ENCODE measurements at places on chromosomes 4 and X.

DNA sequence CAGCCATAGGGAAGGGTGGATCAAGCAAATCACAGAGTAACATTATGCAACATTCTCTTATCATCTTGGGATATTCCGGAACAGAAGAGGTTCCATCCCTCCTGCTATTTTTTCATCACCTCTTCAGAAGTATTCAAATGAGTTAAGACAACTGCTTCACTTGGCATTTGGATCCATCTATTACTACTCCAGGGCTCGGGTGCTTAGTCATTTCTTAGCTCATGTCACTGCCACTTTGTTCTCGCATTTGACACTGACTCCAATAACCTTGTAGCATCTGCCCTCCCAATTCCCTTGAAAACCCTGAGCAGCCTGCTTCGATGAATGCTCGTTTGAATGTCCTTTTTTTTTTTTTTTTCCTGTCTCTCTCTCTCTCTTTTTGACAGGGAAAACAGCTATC, 114.9 kb downstream of the PPARGC1A start:
- DNase-seq, result no peak

GRCh38 chrX:136586386-136586785, 54.4 kb downstream of the VGLL1 start:
- DNase-seq, result no peak

DNA sequence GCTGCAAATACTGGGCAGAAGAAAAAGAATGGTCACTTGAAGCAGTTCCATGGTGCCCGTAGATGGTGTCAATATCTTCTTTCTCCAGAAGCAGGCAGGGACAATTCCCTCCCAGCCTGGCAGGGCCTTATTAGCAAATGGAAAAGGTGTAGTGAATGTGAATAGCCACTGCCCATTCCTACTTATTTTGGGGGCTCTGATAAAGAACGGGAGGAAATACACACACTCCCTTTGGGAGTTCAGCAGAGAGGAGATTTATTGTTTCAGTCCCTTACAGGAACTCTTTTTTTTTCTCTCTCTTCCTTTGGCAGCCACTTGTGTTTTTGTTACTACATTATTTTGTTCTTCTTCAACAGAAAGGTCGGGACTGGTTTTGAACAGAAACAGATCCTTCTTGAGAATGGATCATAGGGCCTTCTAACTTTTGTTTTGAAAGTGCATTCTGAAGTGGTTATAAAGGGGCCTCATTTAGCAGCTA, at the start of gene EMCN:
Gene EMCN (minus strand): TSS at position 159 of the 478 bp plus-strand sequence. CDS start 108 bp downstream, at position 51.
- no peak for DNase-seq

DNA sequence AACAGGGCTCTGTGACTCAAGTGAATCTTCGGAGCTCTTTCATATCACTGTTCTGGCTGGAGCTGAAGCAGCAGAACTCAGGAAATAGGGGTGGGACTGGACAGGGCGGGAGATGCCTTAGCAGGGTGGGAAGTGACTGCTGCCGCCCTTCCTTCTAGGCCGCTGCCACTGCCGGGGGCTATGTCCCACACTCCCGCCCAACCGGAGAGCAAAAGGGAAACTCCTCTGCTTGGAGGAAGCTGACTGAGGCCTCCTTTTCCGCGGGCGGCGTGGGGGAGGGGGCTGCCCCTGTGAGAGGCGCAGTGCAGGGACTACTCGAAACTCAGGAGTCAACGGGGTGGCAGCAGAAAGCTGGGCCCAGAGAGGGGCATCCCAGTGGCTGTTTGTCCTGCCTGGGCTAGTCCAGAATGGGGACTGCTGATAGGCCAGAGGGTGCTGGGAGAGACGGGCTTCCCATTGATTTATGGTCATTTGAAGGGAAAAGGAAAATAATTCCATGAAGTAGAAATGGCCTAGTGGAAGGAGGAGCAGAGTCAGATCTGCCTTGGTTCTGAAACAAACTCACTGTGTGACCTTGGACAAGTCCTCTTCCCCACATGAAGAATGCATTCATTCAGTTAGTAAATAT, 36.9 kb downstream of the STARD8 start:
- no peak for DNase-seq

DNA sequence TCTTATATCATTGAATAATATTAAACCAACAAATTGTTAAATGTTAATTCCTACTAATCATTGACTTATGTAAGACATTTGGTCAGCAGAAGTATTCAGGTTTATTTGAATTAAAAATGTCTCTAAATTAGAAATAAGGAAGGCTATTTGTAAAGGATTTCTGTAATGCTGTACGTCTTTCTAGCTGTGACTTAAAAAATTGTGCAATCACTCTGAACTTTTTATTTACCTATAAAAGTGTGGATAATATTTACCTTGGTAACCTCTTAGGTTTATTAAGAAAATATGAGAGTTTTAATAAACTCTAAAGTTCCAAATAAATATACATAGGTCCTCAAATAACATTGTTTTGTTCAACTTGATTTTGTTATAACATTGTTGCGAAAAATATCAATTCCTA, 76.9 kb downstream of the SLC30A9 start:
- no peak for DNase-seq

DNA sequence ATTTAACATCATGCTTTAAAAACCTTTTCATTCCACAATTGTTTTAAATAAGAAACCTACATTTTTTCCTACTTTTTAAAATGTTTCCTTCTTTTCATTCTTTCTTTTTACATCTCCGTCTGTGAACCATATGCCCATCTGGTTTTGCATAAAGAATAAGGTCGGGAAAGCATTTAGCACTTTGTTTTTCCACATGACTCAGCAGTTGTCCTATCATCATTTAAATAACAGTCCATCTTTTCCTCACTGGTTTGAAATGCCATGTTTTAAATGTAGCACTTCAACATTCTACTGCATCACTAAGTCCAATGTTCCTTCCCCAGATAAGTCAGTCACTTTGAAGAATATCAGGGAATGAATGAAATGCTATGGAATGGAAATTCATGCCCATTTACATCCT, 128.4 kb downstream of the SH3RF1 start:
- no peak for DNase-seq

DNA sequence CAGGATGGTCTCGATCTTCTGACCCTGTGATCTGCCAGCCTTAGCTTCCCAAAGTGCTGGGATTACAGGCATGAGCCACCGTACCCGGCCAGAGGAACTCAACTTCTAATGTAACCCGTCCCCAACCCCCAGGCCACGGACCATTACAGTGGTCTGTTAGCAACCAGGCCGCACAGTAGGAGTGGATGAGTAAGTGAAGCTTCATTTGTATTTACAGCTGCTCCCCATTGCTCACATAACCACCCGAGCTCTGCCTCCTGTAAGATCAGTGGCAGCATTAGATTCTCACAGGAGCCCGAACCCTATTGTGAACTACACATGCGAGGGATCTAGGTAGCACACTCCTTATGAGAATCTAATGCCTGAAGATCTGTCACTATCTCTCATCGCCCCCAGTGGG, 119.6 kb downstream of the SHROOM3 start:
- DNase-seq, result no peak

DNA sequence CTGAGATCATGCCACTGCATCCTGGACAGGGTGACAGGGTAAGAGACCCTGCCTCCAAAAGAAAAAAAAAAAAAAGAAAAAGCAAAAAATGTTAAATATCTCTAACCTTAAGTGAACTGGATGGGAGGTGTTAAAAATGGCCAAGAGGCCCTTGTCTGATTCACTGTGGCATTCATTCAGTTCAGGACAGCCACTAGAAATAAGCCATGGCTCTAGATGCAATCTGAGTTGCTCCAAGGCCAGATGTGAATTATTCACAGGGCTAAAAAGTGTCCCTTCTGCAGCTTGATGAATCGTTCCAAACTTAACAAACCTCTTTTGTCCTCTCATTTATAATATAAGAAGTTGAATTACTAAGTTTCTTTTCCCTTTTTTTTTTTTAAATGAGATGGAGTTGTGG, 63.7 kb upstream of the FBXW7 start:
- no peak for DNase-seq

DNA sequence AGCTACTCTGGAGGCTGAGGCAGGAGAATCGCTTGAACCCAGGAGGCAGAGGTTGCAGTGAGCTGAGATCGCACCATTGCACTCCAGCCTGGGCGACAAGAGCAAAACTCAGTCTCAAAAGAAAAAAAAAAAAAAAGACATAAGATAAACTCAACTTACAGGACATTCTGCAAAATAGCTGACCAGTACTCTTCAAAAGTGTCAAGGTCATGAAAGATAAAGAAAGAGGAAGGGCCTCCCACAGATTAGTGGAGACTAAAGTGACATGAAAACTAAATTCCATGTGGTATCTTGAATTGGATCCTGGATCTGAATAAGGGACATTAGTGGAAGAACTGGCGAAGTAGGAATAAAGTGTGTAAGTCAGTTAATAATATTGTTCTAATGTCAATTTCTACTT, 63.3 kb downstream of the ZNF182 start:
- no peak for DNase-seq

DNA sequence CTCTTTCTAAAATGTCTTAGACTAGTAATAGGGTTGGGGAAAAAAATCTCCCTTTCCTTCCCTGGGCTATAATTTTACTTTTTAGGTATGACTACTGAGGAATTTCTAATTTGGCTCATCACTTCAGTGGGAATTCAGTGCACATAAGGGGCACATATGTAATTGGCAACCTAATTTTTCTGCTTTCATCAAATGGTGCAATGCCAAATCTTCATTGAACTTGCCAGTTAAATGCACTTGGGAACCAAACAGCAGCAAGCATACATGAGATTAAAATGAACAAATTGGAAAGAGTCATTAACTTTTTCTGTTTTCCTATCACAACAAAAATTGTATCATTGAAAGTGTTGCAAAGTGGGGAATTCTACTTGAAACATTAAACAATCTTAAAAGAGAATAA, 2.9 kb upstream of the CCSER1 start:
- no peak for DNase-seq

DNA sequence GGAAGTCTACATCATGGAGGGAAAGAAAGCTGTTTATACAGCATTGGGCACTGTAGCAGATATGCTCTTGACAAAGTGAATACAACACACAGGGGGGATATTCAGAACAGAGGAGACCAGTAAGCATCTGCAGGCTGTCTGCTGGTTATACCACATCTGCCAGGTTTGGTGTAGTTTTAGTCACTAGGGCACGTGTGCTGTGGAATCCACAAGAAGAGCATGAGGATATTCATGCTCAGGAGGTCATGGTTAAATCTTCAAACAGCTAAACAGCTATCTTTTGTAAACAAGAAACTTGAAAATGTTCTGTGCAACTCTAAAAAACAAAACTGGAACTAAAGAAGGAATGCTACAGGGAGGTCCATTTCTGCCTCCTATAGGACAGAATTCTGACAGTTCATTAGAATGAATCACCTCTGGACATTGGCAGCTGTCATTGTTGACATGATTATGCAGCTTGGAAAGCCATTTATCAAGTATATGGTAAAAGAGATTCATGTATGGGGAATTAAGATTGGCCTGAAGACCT, 175.8 kb downstream of the RCHY1 start:
- DNase-seq, result no peak

DNA sequence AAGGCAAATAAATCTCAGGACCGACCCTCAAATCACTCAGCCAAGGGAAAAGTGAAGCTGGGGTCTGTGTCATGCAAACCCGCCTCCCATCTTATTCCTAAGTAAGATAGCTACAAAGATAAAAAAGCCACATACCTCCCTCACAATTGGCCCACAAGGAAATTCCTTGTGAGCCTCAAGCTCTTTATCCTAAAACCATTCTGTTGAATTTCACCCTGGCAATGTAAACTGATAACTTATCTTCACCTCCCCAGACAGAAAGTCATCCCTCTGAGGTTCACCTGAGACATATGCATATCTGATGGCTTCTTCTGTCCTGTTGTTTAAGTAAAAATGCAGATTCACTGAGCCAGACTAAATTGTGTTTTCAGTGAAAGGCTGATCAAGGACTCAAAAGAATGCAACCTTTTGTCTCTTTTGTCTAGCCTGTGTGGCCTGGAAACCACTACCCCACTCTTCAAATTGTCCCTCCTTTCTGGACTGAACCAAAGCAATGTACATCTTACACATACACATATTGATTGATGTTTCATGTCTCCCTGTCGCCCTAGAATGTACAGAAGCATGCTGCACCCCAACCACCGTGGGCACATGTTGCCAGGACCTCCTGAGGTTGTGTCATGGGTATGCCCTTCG, 91.3 kb downstream of the MFAP3L start:
- DNase-seq, result no peak

DNA sequence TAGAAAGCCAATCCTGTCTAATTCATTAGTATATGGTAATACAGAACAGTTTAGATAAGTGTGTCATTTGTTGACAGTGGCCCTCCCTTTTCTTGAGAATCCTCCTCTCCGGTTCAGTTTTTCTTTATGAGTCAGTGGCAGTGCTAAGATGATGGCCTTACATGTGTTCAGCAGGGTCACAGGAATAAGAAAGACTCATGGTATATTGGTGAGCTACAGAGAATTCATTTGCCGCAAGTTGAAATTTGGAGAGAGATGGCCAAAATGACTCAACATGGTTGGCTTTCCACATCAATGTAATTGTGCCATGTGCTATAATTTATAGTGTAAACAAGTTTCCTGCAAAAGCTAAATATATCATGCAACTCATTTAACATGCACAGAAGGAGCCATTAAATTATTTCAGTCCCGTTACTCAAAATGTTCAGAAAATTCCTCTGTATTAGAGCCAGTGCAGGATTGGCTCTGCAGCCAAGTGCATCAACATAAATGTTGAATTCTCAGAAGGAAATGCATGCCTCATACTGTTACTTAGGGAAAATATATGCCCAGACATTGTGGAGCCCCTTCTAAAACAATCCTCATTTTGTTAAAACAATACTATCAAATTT, 374.3 kb downstream of the AFF2 start:
- no peak for DNase-seq

GRCh38 chr4:149584722-149585121, 230.9 kb downstream of the IQCM start:
- no peak for DNase-seq

- DNase-seq, result no peak
Measured at GRCh38 chr4:41294445-41295062, 37.8 kb downstream of the UCHL1 start.

GRCh38 chrX:8815460-8816065, 14.4 kb upstream of the FAM9A start:
- DNase-seq, result no peak

DNA sequence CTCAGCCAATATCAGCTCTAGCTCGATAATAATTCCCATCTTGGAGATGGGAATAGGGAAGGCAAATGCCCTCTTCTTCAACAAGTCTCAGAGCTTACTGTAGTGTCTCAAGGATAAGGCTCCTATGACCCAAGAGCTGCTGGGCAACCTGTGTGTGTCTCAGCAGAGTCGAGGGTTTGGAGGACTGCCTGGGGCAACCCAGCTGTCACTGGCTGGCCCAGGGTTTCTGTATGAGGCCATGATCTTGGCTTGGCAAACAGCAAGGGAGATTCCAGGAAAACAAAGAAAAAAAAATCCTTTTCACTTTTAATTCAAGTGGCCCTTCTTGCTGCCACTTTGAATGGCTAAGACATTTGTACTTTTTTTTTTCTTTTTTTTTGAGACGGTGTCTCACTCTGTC, 34.4 kb downstream of the TMSB4X start:
- no peak for DNase-seq

All from stimulated activated CD8-positive, alpha-beta memory T cell treated with anti-CD3 and anti-CD28 coated beads, Interleukin-4, amount 100 ng/mL, for 1 hour (primary cell).